NCI-H2171 treated with DMSO at 0.1 percent for 48 hours (cell line): ENCODE measurements at places on chromosomes 4 and X.

DNA sequence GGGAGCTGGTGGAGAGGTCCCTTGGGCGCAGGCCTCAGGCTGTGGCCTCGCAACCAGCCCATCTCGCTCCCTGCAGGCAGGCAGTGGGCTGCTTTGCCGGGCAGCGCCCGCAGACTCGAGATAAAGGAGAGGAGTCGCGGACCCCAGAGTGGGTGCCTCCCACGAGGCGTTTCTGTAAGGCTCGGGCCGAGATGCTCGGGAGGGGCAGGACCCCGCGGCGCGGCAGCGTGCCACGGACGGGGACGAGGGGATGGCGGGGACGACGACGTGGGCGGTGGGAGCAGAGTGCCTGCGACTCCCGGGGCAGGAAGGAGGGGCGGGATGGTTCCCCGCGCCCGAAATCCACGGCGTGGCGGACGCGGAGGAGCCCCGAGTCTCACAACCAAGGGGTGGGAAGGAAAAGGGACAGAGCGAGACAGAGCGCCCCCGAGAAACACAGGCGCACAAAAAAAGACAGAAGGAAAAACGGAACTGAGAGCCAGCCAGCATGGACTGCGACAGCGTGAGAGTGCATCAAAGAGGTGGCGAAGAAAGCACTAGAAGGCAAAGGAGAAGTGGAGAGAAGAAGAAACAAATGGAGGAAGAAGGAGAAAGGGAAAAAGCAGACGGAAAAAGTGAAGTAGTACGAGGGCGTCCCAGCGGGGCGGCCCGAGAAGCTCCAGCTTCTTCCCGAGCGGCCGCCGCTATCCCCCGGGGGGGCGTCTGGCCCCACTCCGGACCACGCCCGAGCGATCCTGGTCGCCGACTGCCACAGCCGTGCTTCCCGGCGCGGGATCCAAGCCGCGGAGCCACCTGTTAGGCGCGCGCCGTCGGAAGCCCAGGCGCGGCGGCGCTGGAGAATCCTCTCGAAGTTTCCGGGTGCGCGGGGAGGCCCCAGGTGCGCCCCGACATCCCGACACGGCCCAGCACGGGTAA is 1.5 kb downstream of the BEND4 start:
- no peak for DNase-seq

GRCh38 chr4:125736057-125736456 is 421.3 kb downstream of the FAT4 start:
- DNase-seq = no peak

DNA sequence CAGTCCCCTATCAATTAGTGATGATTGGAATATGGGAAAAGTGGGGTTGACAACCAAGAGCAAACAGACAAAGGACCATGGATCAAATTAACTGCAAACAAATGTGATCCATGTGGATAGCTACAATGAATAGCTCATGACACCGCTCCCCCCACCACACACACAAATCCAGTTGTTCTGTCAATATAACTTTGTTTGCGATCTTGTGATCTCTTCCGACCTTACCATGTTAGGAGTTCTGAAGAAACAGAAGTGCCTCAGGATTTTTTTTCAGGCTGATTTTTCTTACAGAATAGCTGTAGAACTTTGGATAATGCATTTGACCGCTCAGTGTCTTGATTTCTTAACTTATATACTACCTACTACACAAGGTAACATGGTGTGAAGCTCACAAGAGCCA is 116.6 kb downstream of the SH2D1A start:
- DNase-seq = no peak

- DNase-seq = no peak
Measured at GRCh38 chr4:180336494-180337090, 1906.6 kb upstream of the TENM3 start.

DNA sequence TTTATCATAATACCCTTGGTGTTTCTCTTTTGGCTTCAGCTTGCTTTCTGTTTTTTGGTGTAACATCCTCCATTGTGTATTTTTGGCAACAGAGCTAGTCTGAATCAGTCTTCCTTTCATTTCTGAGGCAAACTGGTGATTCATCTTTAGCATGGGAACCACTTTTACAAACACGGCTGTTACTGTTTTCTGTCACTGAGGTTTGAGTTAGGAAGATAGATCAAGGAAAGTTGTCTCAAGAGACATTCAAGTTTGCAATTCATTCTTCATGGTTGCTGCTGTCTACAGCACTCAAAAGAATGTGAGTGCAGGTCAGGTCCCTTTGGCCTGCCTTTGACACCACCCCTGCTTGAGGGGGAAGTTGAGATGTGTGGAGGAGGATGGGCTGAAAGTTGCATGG is 36.3 kb downstream of the IL21 start:
- no peak for DNase-seq

- no peak for DNase-seq
Measured at GRCh38 chrX:150566734-150567182, 1.7 kb upstream of the MTM1 start.

GRCh38 chrX:20320461-20321159 is 53.9 kb upstream of the RPS6KA3 start:
- no peak for DNase-seq

DNA sequence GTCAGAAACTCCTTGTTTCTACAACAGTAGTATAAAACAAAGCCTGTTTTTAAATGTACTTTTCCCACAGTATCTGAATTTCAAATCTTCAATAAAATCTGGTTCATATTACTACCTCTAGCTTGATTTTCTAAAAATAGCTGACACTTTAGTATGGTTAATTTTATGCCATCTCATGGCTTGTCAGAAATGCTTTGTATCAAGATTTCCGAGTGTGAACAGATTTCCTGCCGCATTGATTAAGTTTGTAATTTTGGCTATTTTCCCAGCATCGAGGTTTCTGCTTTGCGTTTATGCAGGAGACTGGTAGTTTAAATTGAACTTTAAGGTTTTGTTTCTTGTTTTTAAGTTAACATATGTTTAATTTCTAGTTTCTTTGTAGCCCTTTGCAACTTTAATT is 44.2 kb downstream of the CLCN3 start:
- DNase-seq = no peak

GRCh38 chrX:119943185-119943988 is at the start of gene NKAP:
Gene NKAP, minus strand, starts transcription at chrX:119943751. Its CDS starts 146 bp downstream, at chrX:119943605.
- peak; percentile 85 for DNase-seq

DNA sequence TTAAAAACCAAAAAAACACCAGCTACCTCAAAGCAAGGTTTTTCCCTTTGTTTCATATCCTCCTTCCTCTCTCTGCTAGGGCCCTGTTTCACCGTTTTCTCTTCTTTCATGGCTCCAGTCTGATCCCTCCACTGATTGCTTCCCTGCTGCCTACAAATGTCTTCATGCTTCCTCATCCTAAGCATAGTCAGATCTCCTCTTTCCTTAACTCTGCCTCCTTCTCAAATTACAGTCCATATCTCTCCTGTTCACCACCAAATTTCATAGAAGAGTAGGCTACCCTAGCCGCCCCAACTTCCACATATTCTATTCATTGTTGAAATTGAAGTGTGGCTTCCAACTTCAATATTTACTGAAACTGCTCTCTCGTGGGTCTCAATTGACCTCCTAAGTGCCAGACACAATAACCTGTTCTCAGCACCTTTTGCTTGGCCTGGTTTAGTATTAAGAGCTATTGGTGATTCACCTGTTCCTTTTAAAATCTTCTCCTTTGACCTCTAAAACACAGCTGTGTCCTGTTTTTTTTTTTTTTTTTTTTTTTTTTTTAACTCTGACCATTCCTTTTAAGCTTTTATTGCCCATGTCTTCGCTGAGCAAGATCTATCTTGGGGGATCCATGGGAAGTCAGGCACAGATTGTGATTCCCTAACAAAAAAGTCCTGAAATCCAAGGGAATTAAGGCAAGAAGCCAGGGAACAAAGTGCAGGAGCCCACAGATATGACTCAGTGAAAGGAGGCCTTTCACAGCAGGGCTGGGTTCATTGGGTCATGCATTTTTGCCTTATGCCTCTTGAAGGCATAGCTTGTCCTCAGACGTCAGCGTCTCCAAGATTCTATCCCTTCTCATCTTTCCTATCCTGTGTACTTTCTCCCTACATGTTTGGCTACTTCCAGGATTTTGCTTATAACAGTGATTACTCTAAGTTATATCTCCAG is 85.4 kb downstream of the RPS3A start:
- DNase-seq = no peak

- no peak for DNase-seq
Measured at GRCh38 chr4:166019441-166020220, 146.6 kb downstream of the TLL1 start.

DNA sequence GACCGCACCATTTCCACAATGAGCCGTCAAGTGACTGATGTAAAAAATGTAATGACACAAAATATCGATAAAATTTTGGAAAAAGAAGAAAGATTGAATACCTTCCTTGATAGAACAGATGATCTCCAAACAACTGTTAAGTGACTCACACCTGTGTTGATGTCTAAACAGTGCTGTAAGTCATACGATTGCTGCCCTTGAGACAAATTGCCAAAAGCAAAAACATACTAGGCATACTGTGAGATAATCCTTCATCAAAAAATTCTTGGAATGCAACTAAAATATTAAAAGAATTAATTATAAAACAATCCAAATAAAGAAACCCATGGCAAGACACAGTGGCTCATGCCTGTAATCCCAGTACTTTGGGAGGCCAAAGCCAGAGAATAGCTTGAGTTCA is 53.4 kb downstream of the HNRNPD start:
- DNase-seq = no peak

DNA sequence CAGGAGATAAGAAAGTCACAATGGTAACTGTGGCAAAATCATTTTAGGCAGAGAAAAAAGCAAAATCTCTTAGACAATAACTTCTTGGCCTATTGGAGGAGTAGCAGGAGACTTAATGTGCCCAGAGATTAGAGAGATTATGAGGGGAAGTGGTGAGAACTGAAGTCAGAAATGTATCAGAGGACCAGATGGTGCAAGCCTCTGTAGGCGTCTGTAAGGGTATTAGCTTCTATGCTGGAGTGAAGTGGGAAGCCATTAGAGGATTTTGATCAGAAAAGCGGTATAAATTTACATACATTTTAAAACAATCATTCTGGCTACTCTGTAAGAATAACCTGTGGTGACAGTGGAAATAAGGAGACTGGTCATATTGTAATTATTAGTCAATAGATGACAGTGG is 236.7 kb downstream of the FAT4 start:
- peak; percentile 19 for DNase-seq
